ENCODE measurements at places on chromosomes 2 and 18.

GRCh38 chr2:155412598-155412997 is 714.1 kb downstream of the KCNJ3 start:
- no peak for DNase-seq

DNA sequence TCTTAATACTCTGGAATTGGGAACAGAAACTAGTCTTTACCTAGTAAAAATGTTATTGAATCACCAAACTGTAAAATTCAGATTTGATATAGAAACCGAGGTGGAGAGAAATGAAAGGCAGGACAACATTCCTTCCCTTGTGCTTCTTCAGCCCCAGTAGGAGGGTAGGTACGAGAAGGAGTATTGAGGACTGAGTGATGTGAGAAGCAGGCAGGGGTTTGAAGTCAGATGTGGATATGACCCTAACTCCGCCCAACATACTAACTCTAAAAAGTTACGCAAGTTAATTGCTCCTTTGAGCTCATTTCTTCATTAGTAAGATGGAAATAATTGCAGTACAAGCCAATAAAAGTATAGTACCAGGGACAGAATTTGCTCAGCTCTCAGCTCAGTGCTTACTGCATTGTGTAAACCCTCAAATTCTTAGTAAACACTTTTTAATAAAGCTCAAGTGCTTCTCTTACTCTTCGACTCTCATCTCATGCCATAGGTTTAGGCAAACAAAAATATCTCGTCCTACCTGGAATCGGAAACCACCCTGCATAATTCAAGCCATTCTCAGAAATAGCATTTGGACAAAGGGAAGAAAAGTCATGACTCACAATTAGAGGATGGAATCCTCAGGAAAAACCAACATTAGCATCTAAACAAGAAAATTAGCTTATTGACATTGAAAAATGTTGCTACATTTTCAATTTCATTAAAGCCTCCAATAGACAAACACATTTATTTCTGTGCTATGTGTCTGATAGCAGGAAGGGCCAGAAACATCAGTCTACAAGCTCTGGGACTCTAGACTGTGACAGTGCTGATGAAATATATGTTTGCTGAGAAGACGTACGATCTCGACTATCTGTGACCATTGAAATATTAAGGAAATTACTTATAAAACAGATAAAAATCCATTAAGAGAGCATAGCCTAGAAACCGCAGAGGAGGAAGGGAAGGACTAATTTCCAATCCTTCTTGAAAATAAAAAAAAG is 161.3 kb downstream of the HNMT start:
- DNase-seq = no peak

GRCh38 chr2:231099918-231100317 is 24.9 kb downstream of the HTR2B start:
- peak; percentile 42 for DNase-seq

DNA sequence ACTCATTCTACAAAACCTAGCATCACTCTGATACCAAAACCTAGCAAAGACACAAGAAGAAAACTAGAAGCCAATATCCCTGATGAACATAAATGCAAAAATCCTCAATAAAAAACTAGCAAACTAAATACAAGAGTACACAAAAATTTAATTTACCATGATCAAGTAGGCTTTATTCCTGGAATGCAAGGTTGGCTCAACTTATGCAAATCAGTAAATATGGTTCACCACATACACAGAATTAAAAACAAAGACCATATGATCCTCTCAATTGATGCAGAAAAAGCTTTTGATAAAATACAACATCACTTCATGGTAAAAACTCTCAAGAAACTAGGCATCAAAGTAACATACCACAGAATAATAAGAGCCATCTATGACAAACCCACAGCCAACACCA is 188.3 kb downstream of the ETAA1 start:
- DNase-seq = no peak

DNA sequence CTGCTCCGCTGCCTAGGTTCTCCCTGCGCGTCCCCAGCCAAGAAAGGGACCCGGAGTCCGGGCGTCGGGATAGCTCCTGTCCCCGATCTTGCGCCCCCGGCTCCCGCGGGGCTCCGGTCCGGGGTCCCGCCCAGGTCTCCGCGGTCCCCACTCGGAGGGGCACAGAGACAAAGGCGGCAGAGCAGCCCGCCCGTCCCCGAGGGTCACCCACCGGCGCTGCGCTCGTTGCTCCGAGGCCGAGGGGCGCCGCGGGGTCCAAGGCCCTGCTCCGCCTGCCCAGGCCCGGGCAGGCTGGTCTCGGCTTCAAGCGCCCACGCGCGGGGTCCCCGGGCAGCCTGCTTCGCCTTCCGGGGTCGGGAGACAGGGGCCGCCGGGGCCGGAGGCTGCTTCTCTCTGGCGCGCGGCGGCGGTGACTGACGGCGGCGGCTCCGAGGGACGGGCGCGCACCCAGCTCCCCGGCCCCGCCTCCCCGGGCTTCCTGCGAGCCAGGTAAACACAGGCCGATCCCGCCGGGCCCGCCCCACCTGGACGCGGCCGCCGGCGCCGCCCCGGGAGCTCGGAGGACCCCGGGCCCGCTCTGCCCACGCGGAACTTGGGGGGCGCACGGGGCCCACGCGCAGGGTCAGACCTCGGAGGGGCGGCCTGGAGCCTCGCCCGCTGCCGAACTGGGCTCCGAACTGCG is at the start of gene MBP:
TSS of gene MBP (minus strand) at position 415 of the 682 bp plus-strand sequence. CDS start 27,522 bp downstream, outside the sequence.
- peak; percentile 77 for DNase-seq

DNA sequence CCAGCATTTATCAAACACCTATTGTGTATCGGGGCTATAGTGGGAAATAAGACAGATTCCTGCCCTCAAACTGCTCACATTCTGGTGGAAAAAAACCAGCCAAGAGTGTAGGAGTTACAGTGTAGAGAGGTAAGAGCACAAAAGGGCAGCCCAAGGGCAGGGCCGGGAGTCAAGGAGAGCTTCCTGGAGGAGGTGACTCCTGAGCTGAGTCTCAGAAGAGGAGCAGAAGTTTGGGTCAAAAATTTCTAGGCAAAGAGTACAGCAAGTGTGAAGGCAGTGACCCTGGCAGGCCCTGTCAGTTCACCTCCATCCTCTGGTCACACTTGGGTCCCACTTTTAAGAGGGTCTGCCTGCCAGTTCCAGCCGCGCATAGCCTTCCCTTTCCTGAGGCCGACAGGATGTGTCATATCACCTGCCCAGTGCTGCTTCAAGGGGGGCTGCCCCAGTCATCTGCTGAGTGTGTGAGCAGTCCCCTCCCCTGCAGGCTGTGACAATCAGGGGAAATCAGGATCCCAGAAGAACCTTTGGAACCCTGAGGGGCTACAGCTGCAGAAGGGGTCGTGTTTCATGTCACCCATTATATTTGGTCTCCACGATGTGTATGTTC is 118.4 kb downstream of the GLI2 start:
- no peak for DNase-seq

DNA sequence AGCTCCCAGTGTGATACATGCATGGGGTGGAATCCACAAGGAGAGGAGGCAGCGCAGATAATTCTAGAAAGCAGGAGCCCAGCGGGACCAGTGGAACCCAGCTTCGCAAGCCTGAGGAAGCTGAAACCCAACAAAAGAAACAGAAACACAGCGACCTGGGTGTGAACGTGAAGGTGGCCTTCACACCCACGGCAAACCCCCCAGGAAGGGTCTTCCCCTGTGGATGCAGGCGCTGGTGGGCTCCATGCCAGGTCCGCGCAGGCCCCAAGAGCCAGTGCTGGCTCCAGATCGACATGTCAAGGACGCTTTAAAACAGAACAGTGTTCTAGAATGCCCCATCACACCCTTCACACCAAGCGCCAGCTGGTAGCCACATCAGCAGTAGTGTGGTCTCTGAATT is 22.1 kb downstream of the KIF1A start:
- DNase-seq = no peak

- no peak for DNase-seq
These were observed 43.6 kb downstream of the UGGT1 start for GRCh38 chr2:128134573-128134972.

- no peak for DNase-seq
These were observed 196.6 kb upstream of the CELF4 start for GRCh38 chr18:37762076-37762621.

- DNase-seq = no peak
These were observed 158.0 kb downstream of the LTBP1 start for GRCh38 chr2:33104726-33105125.

GRCh38 chr2:99957332-99958133 is 184.9 kb downstream of the AFF3 start:
- DNase-seq = no peak

DNA sequence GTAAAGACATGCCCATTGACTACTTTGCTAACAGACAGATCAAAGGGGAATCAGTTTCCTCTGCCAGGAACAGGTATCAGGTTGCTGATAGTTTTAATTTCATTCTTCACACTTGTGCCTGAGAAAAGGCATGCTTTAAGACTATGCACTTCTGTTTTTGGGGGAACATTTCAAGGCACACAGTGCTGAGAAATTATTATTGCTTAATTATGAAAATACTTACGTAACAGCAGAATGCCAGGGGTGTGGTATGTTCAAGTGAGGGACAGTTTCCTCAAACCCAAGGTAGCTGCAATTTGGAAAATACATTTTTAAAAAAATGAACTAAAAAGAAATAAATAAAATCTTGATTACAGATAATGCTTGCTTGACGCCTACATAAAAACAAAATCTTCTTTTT is 1746.1 kb upstream of the PIK3C3 start:
- no peak for DNase-seq

DNA sequence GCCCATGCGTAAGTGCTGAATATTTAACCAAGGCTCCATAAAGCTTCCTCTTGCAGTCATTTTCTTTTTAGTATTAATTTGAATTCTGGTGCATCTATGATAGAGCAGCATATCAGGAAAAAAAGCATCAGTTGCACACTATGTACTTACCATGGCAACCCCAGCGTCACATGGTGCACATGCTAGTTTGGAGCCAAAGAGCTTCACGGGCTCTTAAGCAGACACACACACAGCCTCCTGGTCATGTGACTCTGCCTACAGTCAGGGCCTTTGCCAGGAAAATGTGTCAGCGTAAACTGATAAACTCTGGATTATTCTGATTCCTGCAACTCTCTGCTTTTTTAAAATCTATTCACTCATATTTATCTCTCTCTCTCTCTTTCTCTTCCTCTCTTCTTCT is 30.2 kb downstream of the NYAP2 start:
- no peak for DNase-seq

- no peak for DNase-seq
These were observed 252.5 kb downstream of the XIRP2 start for GRCh38 chr2:167140767-167141166.

DNA sequence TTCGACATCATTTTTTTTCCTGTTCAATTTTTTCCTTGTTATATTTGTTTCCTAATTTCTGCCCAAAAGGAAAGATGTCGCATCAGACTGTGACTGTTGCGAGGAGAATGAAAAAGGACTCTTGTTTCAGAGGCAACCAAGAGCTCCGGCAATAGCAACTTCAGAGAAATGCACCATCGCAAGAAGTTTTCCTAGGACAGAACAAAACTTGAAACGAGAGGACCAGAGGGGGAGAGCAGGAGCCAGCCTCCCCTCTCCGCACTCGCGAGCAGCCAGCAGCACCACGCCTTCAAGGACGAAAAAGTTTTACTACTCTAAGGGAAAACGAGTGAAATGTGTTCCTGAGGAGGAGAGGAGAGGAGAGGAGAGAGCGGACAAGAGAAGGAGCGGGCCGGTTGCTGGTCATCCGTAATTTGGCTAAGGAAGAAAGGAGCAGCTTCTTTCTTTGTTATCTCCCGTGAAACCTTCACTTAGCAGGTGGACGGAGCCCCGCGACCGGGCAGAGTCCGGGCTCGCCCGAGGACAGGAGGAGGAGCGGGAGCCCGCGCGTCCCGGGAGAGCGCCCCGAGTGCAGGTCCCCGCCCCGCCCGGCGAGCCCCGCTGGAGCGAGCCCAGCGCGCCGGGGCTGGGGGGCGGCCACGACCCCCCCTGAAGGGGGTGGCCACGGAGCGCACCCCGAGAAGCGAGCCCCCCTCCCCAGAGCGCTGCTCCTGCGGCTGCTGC is 744 bp downstream of the POU3F3 start:
- no peak for DNase-seq

DNA sequence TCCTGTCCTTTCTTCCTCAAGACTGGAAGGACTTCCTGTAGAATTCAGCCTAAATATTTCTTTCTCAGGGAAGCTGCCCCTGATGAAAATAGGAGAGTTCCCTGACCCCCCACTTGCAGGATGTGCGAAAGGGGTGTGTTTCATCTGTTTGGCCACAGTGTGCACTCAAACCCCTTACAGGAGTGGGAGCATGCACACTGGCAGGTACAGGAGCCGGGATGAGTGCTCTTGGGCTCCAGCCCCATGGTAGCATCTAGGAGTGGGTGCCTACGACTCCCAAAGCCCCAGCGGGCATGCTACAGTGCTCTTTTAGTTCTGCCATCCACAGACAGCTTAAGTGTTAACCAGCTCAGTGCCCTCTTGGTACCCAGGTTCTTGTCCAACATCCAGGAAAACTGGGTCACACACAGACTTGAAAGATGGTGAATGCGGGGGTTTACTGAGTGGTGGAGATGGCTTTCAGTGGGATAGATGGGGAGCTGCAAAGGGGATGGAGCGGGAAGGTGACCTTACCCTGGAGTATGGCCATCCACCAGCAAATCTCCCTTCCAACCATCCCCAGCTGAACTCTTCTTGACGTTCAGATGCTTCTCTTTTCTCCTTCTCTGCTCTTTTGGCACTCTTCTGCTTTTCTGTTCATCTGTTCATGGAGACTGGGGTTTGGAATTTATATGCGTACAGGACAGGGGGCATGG is 295.0 kb upstream of the NCKAP5 start:
- no peak for DNase-seq

- no peak for DNase-seq
These were observed 1096.8 kb upstream of the ACVR2A start for GRCh38 chr2:146748046-146748445.

- no peak for DNase-seq
These were observed 8.0 kb downstream of the D2HGDH start for GRCh38 chr2:241742320-241742939.

DNA sequence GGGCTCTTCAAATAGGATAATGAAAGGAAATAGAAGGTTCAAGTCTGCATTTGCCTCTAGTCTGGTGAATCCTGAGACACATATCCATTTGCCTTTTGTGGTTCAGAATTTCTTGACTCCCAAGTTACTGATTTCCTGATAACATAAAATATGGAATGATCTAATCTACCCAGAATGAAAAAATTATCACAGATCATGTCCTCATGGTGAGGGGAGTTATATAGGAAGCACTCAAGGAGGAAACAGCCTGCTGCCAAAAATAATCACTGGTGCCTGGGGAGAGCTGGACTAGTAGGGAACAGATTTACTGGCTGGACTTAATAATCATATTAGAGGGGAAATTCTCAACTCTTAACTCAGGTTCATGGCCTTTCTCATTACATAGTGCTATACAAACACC is 95.5 kb upstream of the STK17B start:
- no peak for DNase-seq

DNA sequence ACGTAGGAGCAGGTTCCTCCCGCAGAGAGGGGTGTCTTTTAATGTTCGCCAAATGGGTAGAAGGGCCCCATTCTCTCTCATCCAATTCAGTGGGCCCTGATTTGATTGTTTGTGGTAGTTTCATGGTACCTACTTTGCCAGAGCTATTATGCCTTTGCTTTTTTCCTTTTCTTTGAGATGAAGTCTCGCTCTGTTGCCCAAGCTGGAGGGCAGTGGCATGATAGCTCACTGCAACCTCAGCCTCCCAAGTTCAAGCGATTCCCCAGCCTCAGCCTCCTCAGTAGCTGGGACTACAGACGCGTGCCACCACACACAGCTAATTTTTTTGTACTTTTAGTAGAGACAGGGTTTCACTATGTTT is 59.7 kb downstream of the DDX1 start:
- DNase-seq = no peak
